ENCODE measurements at places on chromosomes 16 and 17. TPM values are rescaled to one million over a fixed set of nuclear protein-coding genes. Genes with fewer than 3 reads are reported as not detected.
A peak's percentile ranks its signal among the peaks of the same experiment; 100 is the strongest.

GRCh38 chr17:42512733-42513251 lies 23.2 kb upstream of the NAGLU start:
- DNase-seq, result no peak

Gene KRT23
- not detected for total RNA-seq

DNA sequence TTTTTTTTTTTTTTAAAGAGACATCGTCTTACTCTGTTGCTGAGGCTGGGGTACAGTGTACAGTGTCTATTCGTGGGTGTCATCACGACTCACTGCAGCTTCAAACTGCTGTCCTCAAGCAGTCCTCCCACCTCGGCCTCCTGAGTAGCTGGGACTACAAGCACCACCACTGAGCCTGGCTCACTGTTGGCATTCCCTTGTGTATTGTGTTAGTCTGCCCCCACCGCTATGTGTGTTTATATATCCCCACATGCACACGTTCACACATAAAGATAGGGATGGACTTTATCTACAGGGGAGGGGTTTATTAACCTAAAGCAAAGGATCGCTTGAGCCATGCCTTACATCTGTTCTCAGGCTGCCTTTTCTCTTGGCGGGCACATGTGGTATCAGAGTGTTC lies 63.8 kb downstream of the SEC14L1 start:
- DNase-seq, result no peak

Gene ANKFY1
- total RNA-seq, result 107 TPM

DNA sequence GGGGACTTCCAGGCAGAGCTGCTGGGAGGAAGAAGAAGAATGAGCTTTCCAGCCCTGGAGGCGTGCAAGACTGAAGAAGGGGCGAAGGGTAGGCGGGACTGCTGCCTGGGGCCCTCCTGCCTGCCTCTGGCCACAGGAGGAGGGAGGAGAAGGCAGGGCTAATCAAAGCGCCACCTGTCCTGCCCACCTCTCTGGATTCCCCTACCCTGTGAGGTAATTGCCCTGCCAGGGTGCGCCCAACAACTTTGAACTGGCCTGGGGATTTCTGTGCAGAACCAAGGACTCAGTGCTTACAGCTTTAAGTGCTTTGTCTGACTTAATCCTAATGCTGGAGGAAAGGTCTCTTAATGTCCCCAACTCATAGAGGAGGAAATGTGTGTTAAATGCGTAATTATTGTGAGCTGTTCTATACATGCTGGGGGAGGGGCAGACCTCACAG lies at the start of gene NOXO1:
NOXO1 (minus strand) TSS at position 72 of the 439 bp plus-strand sequence. CDS start 290 bp downstream, outside the sequence.
- DNase-seq, result no peak

DNA sequence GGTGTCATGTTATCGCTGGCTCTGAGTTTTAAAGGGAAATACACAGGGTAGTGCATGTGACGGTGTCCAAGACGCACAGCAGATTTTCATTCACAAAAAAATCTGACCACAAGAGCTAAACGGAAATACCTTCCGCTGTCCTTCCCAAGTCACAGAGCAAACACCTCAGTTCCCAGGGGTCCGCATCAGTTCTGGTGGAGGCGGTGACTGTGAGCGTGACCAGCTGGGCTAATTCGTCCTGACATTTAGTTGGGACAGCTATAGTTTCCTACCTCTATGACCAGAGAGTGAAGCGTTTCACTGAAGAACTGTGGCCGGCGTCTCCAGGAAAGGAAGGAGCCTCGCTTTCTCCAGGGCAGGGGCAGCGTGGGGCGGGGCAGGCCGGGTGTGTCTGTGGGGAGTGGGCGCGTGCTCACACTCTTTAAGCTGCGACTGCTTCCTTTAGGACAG lies 10.5 kb upstream of the FASN start:
- DNase-seq, result peak; percentile 44

DNA sequence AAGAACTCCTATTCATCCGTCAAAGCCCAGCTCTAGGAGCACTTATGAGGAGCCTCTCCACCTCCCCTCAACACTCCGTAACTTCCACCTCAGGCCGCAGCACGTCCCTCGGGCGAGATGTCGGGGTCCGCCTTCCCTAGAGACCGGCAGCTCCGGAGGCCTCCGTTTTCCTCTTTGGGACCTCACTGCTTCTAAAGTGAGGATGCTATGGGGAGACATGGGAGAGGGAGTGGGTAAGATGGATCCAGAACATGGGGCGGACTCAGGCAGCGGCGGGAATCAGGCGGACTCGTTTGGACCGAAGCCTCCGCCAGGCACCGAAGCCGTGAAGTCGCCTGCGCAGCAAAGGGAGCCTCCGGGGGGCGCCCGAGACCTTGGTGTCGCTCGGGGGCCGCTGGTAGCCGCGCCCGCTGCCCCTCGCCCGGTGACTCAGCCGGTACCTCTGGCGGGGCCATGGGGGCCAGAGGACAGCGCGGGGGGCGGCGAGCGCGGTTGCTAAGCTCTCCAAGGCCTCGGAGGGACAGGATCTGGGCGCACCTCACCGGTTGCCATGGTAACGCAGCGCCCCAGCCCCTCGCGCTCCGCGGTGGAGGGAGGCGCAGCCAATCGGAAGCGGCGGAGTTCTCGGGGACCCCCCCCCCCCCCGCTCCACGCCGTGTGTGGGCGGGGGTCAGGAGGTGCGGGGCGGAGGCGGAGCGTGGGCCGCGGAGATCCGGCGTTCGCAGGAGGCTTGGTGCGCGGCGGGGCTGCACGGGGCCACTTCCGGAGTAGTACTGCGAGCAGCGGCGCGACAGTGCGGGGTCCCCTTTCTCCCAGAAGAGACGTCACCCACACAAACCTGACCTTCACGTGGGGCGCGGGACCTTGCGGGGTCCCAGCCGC lies 1.3 kb upstream of the HIC1 start:
- DNase-seq, result peak; percentile 88

Gene ALOX12B
- not detected for total RNA-seq

- DNase-seq, result no peak
These were observed 665 bp upstream of the GRIN2C start for GRCh38 chr17:74860229-74860871.

GRCh38 chr17:29732613-29733012 lies 109.9 kb upstream of the CORO6 start:
- DNase-seq, result no peak

DNA sequence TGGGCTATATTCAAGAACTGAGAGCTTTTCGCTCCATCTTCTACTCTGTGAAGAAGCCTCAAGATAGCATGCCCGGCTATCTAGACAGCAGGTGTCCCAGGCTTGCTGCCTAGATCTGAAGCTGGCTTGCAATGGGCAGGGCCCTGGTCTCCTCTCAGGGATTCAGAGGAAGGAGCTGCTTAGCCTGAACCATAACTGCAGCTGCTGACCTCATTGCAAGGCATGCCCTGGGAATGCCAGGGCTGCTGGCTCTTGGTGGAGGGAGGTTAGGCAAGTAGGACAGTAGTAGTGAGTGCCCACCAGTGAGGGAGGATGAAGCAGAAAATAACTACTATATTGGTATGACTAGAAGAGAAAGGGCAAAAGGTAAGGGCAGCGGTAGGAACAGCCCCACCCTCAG lies 21.3 kb upstream of the SLC35B1 start:
- no peak for DNase-seq

GRCh38 chr16:58518083-58518979 lies 3.0 kb downstream of the SETD6 start:
- no peak for DNase-seq

Gene OSGIN1
- 0.38 TPM for total RNA-seq

DNA sequence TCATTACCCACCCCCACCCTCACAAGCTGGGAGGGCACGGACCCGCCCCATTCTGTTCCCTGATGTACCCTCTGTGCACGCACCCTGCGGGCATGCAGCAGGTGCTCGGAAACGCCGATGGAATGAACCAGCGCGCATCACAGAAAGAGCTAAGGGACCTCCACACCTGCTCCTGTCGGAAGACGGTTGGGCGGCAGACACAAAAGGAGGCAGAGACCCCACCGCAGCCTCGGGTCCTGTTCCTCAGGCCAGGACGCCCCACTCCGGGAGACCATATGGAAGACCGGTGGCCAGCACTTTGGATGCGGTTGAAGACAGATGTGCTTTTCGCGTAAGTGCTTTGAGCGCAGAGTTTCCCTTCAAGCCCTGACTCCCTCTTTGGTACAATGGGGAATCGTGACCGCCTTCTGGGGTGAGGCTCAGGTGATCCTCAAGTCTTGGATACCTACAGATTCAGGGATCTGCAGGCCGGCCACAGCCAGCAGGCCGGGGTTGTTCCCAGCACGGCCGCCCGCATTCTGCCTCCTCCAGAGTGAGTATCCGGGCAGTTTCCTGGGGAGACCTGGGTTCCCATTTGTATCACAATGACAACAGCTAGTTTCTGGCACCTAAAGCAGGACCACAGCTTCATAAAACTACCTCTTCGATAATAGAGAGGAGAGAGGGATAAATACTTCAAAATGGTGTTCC lies 123.1 kb downstream of the FOXL1 start:
- no peak for DNase-seq

Gene CCL5
- total RNA-seq, result 97.5 TPM

Measured in natural killer cell treated with Interleukin-12 subunit alpha and Interleukin-12 subunit beta and Interleukin-15 and Interleukin-18, amount 100 ng/mL, for 72 hours (primary cell).